ENCODE measurements at places on chromosomes 6 and 20.

- no peak for DNase-seq
These were observed 2.1 kb downstream of the TOP1 start for GRCh38 chr20:41030531-41031242.

GRCh38 chr6:78962448-78962847 is 95.1 kb downstream of the IRAK1BP1 start:
- DNase-seq = no peak

DNA sequence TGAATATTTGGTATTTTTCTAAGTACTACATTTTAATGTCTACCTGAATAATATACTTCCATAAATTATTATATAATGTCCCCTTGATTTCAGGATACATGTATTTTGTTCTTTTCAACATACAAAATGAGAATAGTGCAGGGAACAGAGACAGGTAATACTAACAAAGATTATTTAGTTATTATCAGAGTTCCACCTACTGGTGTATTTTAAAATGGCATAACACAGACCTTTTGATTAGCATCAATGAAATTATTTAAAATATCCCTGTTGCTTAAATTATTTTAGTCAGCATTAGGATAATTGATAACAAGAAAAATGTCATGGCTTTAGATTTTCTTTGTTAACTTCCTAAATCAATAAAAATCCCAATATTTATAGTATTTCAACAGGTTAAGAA is 184.0 kb downstream of the PRDM13 start:
- DNase-seq = no peak

- DNase-seq = no peak
These were observed 120.5 kb upstream of the TMEM170B start for GRCh38 chr6:11416936-11417576.

DNA sequence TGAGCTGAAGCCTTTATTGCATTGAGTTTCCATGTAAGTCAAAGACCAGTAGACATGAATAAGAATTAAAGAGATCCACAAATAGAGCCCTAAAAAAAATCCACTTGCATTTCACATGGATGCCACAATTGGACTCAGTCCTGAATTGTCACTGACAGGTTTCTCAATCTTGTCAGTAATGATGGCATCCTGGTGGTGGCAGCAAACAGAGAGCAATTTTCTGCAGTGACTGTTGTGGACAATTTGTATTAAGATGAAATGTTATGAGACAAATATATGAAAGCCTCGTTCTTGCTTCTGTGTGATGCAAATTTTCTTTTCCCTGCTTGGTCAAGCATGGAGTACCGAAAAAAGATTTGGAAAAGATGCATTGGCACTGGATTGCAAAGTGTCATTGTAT is 278.9 kb downstream of the SAMD5 start:
- no peak for DNase-seq

DNA sequence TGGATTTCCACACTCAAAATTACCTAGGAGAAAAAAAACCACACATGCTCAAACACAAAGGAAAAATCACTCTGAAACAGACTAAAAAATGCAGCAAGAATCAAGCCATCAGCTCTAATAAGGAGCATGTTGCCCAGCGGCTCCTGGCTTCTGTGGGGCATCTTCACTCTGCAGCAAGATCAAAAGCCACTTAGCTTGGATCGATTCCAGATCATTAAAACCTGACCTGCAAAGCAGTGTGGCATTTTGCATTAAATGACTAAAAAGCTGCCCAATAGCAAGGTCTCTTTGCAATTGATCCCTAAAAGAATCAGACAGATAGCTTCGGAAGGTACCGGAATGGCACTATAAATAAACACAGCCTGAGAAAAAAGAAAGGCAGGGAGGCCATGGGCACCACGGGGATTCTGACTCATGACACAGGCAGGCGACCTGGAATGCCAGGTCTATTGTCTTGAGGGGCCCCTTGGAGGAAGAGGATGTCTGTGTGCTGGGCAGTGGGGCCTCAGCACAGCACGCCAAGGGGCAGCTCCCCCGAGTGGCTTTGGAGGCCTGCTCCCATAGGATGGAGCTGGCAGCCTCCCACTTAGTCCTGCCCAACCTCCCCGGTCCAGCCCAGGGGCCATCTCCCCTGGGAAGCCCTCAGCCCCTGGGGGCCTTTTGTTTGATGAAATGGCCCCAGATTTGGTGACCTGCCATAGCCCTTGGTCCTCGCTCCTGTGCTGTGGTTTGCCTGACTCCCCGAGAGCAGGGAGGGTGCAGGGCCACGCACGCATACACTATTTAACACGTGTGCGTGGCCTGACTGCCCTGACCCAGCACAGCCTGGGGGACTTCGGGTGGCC is 7.6 kb downstream of the LEMD2 start:
- DNase-seq = no peak

GRCh38 chr20:6993511-6993910 is 226.0 kb downstream of the BMP2 start:
- DNase-seq = no peak

DNA sequence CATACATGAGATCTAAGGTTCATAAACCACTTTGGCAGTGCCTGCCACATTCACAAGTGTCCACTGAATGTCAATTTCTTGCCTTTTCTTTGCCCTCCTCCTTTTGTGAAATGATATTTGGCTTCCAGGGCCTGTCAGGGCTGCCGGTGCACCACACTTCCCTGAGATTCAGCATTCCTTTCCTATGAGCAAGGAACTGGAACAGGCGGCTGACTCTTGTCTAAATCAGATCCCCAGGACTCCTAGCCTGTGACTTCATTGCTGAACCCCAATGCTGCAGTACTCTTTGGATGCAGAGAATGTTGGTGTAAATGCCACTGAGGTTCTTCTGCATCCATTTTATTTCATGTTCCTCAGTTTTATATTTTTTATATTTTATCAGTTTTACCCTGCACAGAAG is 172.2 kb downstream of the ARID1B start:
- no peak for DNase-seq

DNA sequence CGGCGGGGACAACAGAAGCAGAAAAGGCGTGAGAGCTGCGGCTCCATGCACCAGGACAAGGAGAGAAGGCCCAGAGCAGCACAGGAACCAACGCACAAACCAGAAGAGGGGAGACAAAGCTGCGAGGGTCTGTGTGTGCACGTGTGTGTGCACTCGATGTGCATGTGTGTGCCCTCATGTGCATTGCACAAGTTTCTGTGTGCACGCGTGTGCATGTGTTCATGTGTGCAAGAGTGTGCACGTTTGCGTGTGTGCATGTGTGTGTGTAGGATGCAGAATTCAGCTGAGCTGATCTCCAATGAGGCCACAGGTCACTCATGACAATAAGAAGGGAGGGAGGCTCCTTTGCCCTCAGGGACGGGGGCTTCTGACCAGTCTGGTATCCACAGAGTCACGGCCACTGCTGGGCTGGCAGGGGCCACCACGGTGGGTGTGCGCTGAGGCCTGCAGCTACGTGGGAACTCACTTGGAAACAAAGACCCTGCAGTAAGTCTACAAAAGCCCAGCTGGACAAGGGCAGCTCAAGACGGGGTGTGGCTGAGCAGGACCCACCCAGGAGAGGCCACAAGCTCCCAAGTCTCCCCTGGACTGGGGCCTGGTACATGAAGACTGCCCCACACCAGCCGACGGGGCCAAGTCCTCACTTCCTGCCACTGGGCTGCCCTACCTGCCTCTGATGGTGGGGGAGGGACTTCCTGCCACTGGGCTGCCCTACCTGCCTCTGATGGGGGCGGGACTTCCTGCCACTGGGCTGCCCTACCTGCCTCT is 48.1 kb upstream of the CHRNA4 start:
- no peak for DNase-seq

DNA sequence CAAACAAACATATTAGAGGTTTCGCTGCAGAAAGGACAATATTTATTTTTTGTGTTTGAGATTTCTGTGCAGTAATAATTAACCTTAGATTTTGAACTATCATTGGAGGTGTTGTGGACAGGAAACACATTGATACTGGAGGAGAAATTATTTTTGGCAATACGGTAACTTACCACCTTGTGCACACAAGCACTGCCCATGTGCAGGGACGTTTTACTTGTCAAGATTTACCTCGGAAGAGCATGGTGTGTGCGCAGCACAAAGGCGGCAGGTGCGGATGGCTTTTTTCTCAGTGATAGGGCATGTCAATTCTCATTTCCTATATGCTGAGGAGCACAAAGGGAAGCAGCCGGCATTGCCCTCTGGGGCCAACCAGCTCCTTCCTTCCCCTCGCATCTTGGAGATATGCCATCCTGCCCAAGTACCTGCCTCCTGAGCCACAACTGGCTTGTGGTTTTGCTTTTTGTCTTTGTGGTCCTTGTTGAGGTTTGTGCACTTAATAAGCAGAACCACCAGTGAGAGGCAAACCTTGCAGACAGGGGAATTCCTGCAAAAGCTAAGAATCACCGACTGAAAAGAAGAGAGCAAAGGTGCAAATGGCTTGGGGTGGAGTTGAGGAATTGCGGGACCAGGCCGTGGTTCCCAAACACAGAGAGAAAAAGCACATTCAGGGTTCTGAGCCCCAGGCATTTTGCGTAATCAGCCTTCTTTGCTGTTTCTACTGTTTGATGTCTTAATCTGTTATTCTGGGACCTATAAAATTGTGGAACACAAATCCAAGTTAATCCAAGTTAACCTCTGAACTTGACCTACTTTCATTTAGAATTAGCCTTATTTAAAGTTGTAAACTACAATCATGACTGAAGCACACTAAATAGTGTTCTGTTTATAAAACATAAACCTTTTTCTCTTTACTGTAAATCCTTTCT is 21.9 kb downstream of the SAMD5 start:
- no peak for DNase-seq

DNA sequence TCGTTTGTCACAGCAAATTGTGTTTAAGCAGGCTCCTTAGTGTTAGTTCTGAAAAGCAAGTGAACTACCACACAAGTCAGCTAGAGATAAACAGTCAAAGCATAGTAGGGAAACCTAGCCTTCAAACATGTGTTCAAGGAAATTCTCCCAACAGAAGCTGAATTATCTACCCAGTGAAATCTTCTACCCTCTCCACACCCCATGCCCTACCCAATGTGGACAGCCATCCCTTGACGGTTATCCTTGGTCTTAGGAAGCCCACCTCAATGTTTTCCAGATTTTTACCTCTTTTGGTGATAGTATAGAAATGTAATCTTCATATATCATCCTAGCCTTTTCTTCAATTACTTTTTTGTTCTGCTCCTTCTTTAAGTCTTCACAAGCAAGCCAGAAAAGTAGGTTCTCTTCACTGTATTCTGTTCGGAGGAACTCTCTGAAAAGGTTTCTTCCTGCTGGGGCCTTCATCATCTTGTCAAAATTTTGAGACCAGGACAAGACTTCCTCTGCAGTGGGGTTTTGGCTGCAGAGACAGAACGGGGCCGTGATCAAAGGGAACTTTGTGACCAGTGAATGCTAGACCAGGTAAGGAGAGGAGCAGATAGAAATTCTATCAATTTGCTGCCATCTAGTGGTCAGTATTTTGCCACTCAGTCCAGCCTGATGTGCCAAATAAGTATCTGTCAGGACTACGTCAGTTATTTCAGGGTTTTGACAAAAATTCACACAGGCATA is 21.6 kb upstream of the MTRF1L start:
- DNase-seq = no peak

DNA sequence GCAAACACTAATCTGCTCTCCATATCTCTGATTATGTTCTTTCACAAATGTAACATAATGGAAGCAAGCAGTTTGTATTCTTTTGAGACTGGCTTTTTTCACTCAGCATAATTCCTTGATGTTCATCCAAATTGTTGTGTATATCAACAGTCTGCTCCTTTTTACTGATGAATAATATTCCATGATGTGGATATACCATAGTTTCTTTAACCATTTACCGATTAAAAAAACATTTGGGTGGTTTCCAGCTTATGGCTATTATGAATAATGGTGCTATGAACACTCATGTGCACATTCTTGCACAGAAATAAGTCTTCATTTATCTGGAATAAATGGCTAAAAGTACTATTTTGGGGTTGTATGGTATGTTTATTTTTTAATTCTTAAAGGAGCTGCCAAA is 708.9 kb downstream of the RFPL4B start:
- no peak for DNase-seq

DNA sequence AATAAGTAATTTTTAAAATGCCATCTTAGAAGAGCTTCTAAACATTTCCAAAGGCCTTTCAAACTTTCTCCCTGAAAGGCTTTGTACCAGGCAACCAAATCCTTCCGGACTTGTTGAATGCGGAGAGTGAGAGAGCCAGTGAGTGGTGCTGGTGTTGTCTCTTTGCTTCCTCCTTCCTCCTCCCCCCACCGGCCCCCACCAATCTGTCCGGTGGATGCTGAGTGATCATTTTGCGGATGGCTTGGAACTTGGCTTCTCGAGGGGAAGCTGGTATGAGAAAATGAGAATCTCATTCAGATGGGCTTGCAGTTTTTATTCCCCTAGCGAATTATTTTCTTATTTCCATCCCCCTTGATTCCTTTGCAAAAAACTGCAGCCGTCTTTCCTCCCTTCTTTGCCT is 97.3 kb downstream of the ANKRD60 start:
- DNase-seq = no peak

DNA sequence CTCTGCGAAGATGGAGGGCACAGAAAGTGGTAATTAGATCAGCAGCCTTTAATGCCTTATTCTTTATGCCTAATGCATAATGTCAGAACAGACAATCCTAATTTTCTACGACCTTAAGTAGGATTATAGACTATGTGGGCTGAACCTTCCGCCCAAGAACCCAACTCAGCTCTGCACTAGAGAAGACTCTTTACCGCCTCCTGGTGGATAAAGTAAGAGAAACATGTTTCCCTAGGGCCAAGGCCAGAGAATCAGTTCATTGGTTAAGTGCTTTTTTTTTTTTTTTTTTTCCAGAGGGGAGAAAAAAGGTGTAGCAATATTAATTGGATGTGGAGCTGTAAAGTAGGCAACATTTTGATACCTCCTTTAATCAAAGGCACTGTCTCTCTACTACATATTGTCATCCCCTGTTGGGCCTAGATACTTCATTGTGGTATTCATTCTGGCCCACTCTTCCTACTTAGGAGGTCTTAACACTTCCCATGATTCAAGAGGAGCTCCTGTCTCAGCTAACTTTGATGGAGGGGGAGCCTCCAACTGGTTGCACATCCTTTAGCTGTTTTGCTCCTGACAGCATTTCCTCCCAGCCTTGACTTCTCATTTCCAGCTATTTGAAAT is 124.9 kb upstream of the NRN1 start:
- DNase-seq = no peak

DNA sequence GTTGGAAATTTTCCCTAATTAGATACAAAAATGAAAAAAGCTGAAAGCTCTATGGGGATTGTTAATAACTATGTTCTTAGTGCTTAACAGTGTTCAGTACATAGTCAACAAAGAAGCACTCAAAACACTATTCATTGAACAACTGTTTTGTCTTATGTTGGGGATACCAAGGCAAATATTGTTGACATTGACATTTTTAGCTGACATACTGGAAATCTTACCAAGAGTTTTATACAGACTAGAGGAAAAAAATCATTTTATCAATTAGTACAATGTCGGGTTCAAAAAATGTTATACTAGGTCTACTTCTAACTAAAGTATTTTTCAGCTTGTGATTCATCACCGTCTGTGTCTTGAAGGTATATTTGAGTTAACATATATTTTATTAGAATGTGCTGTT is 40.2 kb downstream of the KLHL31 start:
- no peak for DNase-seq

GRCh38 chr6:40342723-40343122 is 244.4 kb downstream of the LRFN2 start:
- DNase-seq = no peak
